ENCODE measurements at places on chromosomes 4 and X. TPM values are rescaled to one million over a fixed set of nuclear protein-coding genes. Genes with fewer than 3 reads are reported as not detected.

NAA11 gene
- not detected for total RNA-seq

NLGN4X gene
- total RNA-seq: 11.5 TPM

ARHGEF38 gene
- not detected for total RNA-seq

EDA2R gene
- total RNA-seq: 25.3 TPM

P2RY4 gene
- total RNA-seq: not detected

CSN1S1 gene
- total RNA-seq: not detected

SYTL4 gene
- 3.3 TPM for total RNA-seq

PPEF2 gene
- total RNA-seq: not detected

IL21 gene
- total RNA-seq: not detected

MTM1 gene
- total RNA-seq: 11.0 TPM

SYN1 gene
- 2.2 TPM for total RNA-seq

MRPL1 gene
- total RNA-seq: 31.7 TPM
